Kidney epithelial cell (primary cell): ENCODE measurements at places on chromosomes 12 and 14.

DNA sequence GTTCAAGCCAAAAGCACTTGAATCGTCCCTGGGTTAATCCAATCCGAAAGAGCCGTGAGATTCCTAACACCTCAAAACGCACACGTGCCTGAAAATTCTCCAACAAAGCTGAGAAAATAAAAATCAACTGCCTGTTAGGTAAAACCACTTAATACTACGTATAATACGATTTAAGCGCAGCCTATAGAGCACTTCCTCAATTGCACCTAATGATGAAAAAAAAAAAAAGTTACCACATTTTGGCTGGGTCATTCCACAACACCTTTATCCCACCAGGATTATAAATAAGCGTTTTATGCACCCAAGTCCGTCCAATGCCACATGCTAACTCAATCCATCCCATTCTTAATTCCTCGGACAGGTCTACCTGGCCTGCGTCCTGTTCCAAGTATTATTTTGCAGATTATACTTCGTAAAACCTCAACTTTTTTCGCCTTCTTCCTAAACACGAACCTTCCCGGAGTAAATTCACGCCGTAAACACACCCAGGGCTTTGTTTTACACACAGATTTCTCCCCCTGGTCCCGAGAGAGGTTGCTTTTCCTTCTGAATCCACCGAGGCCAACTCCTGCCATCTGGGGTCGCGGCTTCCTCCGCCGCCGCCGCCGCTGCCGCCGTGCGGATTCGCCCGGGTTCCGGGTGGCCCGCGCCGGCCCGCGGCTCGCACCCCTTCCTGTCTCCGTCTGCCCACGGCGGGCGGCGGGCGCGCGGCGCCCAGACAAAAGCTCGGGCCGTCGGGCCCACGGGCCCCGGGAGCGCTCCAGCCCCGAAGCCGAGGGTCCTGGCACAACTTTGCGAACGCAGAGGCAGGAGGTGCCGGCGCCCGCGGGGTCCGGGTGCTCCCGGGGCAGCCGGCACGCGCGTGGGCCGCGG, 66.2 kb downstream of the RNF34 start:
- no peak for DNase-seq

DNA sequence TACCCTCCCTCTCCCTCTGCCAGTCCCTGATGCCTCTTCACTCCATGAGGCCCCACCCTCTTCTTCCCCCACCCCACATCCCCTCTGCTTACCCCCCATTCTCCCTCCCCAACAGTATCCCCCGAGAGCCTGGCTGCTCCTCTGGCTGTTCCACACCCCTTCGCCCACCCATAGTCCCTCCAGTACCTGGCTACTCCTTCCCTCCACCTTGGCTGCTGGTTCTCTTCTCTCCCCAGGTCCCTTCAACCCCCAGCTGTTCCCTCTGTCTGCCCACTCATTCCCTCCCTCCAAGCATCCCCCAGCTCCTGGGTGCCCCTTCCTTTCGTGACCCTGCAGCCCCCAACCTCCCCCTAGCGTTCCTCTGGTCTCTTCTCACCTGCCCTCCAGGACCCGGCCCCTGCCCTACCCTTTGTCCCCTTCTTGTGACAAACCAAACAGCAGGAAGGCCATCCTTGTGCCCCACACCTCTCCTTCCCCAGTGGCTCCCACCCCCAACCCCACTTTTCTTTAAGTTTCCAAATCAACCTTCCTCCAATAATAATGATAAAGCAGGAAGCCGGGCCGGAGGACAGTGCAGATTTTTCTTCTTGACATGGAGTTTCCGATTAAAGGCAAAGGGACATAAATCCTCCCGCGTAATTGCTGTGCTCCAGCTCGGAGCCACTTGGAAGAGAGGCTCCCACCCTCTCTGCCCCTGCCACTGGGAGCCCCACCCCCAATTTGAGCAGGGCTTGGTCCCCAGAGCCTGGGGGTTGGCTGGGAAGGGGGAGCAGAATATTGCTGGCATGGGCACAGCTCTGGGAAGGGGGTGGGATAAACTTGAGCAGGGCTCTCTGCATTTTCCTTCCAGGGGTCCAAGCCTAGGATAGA, 40.0 kb downstream of the SMUG1 start:
- DNase-seq, result no peak

- DNase-seq, result no peak
Observed at GRCh38 chr12:106914796-106915634, 40.7 kb upstream of the TMEM263 start.

- no peak for DNase-seq
Observed at GRCh38 chr12:89933911-89934310, 225.3 kb upstream of the ATP2B1 start.

- DNase-seq, result no peak
Observed at GRCh38 chr12:132036063-132036683, 86.4 kb downstream of the EP400 start.

GRCh38 chr12:51528852-51529650, 62.0 kb upstream of the SCN8A start:
- DNase-seq, result no peak
